Upper lobe of left lung (tissue), 6 donors: ENCODE measurements at places on chromosomes 2 and 18.

DNA sequence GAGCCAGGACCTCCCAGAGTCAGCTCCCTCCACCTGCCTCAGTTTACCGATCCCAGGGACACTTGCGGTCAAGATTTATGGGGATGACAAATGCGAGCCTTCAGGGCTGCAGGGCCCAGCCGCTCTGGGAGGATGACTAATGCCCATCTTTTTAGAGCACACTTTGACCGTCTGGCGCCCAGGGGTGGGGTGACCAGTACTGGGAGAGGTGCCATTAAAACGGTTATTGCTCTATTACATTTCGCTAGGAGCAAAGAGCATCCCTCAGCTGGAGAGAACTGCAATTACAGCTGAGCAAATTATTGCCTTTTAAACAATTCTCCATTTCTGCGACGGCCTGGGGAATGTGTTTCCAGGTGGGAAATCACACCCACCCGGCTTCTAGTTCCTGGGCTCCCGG is 42.6 kb upstream of the HPCAL1 start:
- DNase-seq, result no peak

GRCh38 chr18:44714376-44714775 is 33.7 kb downstream of the SETBP1 start:
- DNase-seq, result no peak

- no peak for DNase-seq
These were observed 417.0 kb downstream of the METTL4 start for GRCh38 chr18:2154278-2154677.

GRCh38 chr2:236061497-236061896 is 106.7 kb downstream of the GBX2 start:
- no peak for DNase-seq

GRCh38 chr2:137348301-137348700 is 583.0 kb downstream of the THSD7B start:
- no peak for DNase-seq

DNA sequence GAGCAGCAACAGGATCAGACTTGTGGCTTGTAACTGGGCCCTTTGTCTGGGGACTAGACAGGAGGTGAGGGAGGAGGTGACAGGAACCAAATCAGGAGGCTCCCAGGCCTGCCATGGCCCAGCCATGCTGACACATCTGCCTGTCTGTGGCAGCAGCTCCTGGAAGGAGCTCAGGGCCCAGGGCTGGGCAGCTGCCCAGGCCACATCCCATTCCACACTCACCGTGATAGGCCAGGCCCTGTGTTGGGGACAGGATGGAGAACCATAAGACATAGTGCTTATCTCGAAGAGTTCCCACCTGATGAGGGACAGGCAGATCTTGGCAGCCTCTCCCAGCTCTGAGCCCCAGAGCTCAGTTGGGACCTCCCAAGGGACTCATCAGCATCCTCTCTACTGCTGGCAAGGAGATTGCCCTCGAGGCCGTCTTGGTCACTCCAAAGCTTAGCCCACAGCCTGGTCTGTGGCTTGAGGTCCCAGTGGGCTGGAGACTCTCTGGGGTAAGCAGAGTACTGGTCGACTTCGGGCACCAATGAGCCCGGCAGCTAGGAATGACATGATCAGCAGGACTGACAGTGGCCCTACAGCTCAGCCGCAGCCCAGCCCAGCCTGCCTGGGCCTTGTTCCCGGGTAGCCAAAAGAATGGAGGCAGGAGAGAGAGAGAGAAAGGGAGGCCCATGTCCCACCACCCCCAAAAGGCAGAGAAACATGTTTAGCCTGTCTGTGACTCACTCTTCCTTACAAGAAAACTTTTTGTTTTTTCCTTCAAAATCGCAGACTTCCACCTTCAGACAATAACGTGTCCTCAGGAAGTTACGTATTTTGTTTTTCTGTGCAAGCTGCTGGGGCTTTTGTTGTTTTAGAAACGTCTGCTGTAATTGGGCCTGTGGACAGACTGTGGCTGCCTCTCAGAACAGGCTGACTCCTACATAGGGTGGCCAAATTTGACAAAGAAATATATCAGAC is 82.1 kb downstream of the HS1BP3 start:
- no peak for DNase-seq

GRCh38 chr2:200762127-200762526 is 49.6 kb upstream of the BZW1 start:
- no peak for DNase-seq

- no peak for DNase-seq
These were observed 62.4 kb downstream of the ANKRD62 start for GRCh38 chr18:12155996-12156395.

DNA sequence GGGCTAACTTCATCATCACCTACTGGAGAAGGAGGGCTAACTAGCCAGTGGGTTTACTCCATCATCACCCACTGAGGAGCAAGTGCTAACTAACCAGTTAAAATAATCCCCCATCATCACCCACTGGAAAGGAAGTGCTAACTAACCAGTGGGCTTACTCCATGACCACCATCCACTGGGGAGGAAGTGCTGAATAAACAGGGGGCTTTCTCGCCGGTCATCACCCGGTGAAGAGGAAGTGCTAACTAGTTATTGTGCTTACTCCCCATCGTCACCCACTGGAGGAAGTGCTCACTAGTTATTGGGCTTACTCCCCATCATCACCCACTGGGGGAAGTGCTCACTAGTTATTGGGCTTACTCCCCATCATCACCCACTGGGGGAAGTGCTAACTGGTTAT is 124.4 kb upstream of the SALL3 start:
- DNase-seq, result no peak

GRCh38 chr2:176003958-176004357 is 1.9 kb upstream of the LNPK start:
- DNase-seq, result no peak

DNA sequence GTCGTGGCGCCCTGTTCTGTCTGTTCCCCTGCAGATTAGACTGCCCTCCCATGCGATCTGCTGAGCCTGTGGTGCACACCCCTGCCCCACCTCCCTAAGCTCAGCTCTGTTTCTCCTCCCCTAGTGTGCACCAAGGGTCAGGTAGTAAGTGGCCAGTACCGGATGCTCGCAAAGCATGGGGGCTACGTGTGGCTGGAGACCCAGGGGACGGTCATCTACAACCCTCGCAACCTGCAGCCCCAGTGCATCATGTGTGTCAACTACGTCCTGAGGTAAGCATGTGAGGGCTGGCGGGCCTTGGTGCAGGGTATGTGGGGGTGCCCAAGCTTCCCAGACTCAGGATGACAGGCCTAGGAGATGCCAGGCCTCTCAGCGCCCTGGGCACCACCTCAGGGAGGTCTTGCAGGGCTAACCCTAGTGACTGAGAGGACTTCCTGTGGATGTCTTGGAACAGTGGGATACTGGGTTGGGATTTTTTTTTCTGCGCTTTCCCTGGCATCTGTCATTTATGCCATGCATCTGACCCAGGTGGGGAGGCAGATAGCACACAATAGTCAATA is 78.4 kb downstream of the EPAS1 start:
- no peak for DNase-seq

DNA sequence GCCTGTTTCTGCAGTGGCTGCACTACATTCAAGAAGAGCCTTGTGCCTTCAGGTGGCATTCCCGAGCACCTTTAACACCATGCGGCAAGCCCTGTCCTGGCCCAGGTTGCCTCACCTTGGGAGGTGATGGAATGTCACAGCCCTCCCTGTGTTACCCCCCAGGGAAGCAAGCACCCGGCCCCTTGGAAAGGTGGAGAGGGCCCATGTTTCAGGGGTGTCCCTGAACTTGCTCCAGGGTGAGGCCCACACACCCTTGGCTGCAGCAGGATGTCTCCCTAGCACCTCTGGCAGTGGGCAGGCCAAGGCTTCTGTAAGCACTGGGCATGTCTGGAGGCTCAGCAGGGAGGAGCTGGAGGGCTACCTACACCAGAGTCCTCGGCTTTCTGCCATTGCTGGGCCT is 29.3 kb upstream of the ACAA2 start:
- DNase-seq, result no peak

- DNase-seq, result no peak
These were observed 95.6 kb upstream of the THOC1 start for GRCh38 chr18:363301-364085.

DNA sequence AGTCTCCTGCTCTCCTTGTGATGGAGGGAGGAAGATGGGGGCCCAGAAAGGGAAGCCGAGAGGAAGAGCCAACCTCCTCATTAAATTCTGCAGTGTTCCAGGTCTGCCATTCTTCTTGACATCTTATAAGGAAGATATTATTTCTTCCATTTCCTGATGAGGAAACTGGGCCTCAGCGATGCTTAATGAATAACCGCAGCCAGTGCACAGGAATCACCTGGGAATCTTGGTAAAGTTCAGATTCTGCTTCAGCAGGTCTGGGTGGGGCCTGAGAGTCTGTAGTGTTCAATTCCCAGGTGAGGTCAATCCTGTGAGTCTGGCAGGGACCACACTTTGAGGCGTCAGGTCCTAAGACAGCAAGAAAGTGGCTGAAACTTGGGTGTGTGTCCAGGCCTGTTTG is 17.3 kb downstream of the PCARE start:
- DNase-seq, result no peak

DNA sequence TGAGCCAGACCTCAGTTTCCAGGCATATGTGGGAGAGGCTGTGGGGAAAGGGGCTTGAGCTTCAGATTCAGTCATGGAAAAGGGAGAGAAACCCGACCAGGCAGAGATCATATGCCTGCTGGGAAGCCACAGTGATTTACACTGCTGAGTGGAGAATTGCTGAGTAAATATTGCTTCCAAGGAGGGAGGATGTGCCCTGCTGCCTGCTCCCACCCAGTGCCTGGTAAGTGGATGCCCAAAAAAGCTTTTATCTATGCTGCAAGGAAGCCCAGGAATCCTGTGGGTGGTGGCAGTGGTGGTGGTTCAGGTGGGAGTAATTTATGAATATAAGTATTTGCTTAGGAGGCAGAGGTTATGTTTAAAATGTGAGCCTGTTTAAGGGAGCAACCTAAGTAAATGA is 39.5 kb downstream of the INO80C start:
- no peak for DNase-seq

GRCh38 chr18:79497638-79498081 is 101.9 kb downstream of the NFATC1 start:
- DNase-seq, result no peak

DNA sequence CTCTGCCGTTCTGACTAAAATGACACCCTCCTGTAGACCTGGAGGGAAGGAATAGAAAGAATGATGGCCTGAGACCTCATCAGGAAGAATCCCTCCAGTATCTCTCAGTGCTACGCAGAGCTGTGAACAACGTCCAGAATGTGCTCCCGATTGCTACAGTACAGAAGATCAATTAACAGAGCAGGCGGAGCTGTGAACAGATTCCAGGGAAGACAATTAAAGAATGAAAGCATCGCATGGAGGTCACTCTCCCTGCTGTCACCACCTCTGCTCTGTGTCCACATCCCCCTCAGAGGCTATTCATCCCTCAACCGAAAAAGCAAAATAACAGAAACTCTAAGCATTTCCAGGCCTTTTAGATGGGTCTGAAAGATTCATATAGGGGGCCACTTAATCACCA is 481.0 kb downstream of the EIPR1 start:
- no peak for DNase-seq

DNA sequence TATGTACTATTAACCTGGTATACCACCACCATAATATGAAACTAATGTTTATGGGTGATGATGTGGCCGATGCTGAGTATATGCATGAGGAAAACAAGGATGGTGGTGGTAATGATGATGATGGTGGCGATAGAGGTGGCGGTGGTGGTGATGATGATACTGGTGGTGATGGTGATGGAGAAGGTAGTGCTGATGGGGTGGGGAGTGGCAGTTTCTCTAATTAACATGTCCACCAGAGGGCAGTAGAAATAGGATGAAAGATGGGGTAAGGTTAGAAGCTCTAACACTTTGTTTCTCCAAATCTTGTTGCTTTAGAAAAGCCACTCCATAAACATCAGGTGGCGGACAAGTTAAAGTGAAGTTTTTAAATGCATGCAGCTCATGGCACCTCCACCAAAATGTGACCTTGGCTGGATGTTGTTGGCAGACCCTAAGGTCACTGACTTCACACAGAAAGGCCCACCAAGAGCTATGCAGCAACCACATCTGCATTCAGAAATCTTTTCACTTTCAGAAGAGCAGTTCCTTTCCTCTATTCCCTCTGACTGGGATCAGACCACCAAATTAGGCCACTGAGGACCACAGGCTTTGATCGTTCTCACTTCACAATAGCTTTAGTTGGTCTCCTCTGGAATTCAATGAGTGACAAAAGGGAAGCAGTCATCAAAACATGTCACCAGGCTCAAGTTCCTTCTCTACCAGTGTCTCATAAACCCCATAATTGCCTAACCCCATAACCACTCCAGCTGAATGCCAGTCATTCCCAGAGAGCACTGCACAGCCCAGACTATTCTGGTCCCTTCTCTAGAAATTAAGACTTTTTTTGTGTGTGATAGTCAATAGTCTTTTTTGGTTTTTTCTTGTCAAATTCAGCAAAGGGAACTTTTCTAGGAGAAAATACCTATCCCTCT is 7.5 kb upstream of the BCL11A start:
- no peak for DNase-seq

DNA sequence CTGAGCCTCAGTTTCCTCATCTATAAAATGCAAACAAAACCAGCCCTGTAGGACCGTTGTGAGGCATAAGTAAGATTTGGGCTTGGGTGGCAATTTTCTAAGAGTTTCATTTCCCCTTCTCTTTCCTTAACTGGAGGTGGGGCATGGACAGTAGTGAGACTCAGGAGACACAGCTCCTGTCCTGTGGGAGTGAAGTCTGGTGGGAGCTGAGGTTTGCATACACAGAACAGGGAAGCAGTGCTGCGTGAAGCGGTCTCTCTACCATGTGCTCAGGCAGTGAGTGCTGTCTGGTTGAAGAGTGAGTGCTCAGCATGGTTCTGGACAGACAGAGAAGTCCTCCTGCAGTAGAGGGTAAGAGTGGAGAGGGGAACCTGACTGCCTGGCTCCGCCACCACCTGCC is 62.3 kb upstream of the MCFD2 start:
- DNase-seq, result no peak

- DNase-seq, result no peak
These were observed 28.0 kb upstream of the BARD1 start for GRCh38 chr2:214837466-214837865.

DNA sequence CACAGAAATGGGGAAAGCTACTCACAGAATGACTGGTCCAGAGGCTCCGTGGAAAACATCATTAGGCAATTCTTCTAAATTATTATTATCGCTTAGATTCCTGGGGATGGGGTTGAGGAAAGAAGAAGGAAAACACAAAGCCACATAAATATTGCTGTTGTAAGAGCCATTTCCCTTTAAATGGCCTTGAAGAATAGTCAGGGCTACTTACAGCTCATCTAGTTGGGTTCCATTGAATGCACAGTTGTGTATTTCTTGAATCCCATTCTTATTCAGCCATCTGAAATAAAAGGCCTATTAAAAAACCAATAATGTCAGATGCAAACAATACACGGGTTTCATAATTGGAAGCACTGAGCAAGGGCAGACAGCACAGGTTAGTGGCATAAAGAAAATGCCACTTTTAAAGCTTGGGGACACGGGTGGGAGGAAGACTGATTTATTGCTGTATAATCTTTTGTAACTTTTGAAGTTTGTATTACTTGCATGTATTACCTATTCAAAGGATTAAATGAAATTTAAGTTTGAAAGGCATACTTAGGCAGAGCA is 171.4 kb downstream of the FSHR start:
- DNase-seq, result no peak

GRCh38 chr18:48806551-48807261 is 144.1 kb downstream of the SMAD7 start:
- no peak for DNase-seq
